Subcutaneous preadipocyte (primary cell): ENCODE measurements at places on chromosomes 5 and 9. TPM values are rescaled to one million over a fixed set of nuclear protein-coding genes. Genes with fewer than 3 reads are reported as not detected.

AHRR gene
- total RNA-seq = 21.3 and 26.4 TPM in 2 replicates

RANBP17 gene
- 2.3 and 2.6 TPM in 2 replicates for total RNA-seq

TUSC1 gene
- 7.4 and 9.2 TPM in 2 replicates for total RNA-seq

SLC22A5 gene
- total RNA-seq = 3.1 and 5.1 TPM in 2 replicates

SPAAR gene
- total RNA-seq = 0.20 and 0.37 TPM in 2 replicates

UGT3A1 gene
- total RNA-seq = not detected in 2 replicates
